ENCODE measurements at places on chromosomes 4 and X. TPM values are rescaled to one million over a fixed set of nuclear protein-coding genes. Genes with fewer than 3 reads are reported as not detected.

NEXMIF gene
- under 0.01 TPM for total RNA-seq

TEX13C gene
- not detected for total RNA-seq

VCX gene
- not detected for total RNA-seq

HTN3 gene
- total RNA-seq: not detected

PHKA1 gene
- total RNA-seq: 10.3 TPM

ATP2B3 gene
- total RNA-seq: under 0.01 TPM

SYNPO2 gene
- 0.11 TPM for total RNA-seq
